ENCODE measurements at places on chromosomes 11 and 22.

DNA sequence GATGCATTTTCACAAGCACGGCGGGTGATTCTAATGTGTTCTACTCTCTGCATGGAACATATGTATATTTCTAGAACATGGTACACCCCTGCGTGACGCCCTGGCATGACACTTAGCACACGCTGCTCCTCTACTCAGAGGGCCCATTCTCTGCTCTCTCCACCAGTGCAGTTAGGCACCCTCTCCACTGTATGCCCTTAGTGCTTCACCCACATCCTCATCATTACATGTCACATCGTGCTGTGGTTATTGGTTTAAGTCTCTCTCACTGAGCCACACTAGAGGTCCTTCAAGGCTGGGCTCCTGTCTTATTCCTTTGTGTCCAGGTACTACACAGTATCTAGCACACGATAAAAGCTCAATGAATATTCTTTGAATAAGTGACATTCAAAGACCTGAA, 16.7 kb downstream of the TMPRSS13 start:
- DNase-seq: no peak

DNA sequence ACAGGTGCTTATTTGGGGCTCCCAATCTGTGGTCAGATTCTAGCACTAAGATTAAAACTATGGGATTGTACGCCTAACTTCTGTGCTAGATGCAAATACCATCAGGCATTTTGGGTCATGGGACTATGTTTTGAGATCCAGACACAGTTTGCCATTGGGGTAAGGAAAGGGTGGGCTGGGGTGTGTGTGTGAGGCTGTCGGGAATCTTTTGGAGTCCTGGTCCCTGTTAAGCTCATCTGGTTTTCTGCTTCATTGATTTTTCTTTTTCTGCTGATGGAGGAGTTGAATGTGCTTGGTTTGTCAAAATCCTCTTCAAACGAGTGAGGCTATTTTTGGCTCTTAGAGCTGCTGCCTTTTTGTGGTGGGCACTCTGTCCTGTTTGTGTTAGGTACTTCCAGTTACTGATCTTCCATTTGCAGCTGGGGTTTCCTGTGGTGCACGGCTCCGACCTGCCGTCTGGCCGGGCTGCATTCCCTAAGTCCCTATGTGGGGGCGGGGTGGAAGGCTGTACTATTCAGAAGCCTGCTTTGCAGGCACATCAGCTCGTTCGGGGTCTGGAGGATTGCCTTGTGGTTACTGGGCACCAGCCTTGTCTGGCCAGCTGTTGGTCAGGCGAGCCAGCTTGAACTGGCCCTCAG, 2.9 kb downstream of the BCR start:
- no peak for DNase-seq

GRCh38 chr11:58503361-58503856, 4.5 kb downstream of the OR5B21 start:
- DNase-seq: no peak

- DNase-seq: no peak
Measured at GRCh38 chr11:16817351-16817750, 78.9 kb downstream of the C11orf58 start.

- DNase-seq: no peak
Measured at GRCh38 chr11:72507050-72507449, 72.7 kb upstream of the CLPB start.

DNA sequence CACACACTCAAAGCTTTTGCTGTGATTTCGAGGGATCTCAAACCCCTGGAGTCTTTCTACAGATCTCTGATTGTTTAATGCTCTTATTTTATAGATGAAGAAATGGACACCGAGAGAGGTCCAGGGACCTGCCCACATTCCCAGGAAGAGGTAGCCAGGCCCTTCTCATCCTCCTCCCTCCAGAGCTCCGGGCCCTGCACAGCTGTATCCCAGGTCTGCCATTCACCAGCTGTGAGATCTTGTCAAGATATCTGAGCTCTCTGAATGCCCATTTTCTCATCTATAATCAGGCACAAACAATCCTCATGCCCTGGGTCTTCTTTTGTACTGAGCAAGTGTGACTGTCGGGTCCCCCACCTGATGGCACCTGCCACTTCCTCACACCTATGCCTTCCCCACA, 98.2 kb upstream of the ALX4 start:
- no peak for DNase-seq

DNA sequence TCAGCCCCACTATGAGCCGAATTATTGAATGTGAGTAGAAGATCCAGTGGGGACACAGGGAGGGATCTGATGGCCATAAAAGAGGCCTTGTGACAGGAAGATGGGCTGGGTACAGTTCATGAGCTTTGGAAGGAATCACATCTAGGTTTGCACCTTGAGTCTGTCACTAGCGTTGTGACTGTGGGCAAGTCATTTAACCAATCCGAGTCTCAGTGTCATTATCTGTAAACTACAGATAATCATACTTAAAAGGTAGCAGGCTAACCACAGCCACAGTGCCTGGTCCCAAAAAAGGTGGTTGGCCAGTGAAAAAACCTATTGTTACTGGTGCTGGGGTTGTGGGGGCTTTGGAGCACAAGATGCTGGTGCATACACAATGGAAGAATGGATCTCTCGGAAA, 3.8 kb downstream of the HEPN1 start:
- no peak for DNase-seq

DNA sequence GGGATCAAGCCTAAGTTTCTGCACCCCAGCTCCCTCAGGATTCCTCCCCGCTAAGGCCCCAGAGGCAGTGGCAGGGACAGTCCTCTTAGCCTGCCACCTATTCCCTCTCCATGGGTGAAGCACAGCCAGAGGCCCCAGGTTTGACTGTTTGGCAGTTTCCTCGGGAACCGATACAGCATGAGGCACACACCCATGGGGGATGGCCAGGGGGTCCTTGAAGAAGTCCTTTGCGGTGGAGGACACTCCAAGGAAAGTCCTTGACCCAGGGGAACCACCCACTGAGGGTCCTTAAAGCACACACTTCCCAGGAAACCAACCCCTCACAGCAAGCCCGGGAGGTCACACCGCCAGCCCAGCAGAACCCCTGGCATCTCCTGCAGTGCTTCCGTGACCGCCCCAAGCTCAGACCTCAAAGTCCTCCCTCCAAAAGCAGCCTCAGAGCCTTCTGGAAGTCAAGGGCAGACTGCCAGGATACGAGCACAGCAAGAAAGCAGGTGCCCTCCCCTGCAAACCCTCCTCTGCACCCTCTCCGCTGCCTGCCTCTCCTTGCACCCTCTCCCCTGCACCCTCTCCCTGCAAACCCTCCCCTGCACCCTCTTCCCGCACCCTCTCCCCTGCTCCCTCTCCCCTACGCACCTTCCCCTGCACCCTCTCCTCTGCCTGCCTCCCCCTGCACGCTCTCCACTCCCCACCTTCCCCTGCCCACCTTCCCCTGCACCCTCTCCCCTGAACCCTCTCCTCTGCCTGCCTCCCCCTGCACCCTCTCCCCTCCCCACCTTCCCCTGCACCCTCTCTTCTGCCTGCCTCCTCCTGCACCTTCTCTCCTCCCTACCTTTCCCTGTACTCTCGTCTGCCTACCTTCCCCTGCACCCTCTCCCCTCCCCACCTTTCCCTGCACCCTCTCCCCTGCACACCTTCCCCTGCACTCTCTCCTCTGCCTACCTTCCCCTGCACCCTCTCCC, 1.4 kb downstream of the SIGIRR start:
- DNase-seq: no peak

DNA sequence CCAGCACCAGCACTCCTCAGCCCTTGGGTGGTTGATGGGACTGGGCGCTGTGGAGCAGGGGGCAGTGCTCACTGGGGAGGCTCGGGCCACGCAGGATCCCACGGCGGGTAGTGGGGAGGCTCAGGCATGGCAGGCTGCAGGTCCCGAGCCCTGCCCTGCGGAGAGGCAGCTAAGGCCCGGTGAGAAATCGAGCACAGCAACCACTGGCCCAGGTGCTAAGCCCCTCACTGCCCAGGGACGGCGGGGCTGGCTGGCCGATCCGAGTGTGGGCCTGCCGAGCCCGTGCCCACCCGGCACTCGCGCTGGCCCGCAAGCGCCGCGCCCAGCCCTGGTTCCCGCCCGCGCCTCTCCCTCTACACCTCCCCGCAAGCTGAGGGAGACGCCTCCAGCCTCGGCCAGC, 56.0 kb upstream of the ZNF195 start:
- no peak for DNase-seq

DNA sequence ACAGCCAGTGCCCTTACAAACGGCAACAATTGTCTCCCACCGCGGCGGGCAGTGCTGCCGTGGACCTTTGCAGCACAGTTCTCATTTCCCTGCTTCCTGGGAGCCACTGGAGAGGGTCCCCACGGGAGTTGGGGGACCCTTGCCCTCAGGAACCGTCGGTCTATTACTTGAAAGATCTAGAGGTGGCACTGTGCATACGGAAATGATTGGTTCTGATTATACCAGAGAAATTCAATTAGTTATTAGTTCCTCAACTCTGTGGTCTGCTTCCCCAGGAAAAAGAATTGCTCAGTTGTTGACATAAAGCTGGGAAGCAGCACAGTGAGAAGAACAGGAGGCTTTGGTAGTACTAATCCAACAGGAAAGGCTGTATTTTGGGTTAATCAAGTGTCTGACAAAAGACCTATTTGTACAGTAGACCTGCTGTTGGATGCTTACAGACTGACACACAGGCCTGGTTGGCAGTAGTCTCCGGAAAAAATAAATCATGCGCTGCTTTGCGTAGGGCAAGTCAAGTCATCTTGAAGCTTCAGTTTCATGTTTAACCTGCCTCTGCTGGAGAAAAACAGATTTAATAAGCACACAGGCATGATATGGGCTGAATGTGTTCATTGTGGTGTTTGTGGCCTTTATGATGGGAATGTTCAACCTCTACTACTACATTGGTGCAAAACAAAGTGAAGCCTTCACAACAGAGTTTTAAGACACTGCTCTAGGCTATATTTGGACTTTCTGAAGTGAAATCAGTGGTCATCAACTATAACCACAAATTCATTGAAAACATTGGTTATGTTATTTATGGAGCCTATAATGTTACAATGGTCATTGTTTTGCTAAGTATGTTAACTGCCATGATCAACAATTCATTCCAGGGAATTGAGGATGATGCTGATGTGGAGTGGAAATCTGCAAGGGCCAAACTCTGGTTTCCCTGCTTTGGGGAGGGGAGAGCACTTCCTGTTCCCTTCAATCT, 54.6 kb upstream of the SC5D start:
- DNase-seq: peak; percentile 25

- DNase-seq: no peak
Measured at GRCh38 chr11:18416459-18416858, 4.3 kb downstream of the LDHC start.

DNA sequence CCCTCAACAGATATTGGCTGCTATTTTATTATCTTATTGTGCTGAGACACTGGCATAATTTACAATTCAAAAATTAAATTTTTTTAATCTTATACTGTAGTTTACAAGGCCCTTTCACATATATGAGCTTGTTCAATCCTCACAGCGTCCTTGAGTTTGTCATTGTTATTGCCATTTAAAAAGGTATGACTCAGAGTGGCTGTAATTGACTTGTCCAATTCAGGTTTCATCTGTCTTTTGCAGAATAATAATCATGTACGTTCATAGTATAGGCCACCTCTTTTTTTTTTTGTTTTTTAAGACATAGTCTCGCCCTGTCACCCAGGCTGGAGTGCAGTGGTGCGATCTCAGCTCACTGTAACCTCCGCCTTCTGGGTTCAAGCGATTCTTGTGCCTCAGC, 11.5 kb downstream of the PTPRJ start:
- no peak for DNase-seq

GRCh38 chr11:67337257-67337656, 16.1 kb downstream of the POLD4 start:
- no peak for DNase-seq

DNA sequence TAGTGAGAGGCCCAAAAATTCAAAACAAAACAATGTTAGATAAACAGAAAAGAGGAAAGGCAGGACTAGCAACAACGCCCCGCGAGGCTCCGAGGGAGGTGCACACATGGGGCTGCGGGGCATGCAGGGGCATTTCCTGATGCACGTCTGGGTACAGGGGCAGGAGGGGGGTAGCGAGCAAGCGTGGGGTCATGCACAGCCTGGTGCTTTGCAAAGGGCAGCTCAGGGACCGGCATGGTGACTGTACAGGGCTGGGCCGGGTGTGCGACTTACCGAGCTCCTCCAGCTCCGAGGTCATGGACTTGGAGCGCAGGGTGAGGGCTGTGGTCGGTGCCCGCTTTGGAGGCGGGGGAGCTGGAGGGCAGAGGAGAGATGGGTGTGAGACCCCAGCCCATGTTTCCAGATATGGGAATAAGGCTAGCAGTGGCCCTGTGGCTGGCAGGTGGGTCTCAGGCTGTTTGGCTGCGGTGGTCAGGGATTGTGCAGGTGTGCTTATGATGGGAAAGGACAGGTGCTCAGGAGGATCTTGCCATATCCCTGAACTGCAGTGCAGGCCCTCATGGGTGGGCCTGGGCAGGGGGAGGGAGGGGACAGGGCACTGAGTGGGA, 103.7 kb downstream of the CTTN start:
- DNase-seq: no peak

GRCh38 chr11:3929232-3929631, 73.8 kb downstream of the STIM1 start:
- no peak for DNase-seq

- DNase-seq: no peak
Measured at GRCh38 chr11:46724088-46724487, 5.1 kb downstream of the F2 start.

- no peak for DNase-seq
Measured at GRCh38 chr11:42049650-42050049, 590.2 kb upstream of the LRRC4C start.
